NCI-H460 (cell line): ENCODE measurements at places on chromosomes 16 and 17. TPM values are rescaled to one million over a fixed set of nuclear protein-coding genes. Genes with fewer than 3 reads are reported as not detected.

DNA sequence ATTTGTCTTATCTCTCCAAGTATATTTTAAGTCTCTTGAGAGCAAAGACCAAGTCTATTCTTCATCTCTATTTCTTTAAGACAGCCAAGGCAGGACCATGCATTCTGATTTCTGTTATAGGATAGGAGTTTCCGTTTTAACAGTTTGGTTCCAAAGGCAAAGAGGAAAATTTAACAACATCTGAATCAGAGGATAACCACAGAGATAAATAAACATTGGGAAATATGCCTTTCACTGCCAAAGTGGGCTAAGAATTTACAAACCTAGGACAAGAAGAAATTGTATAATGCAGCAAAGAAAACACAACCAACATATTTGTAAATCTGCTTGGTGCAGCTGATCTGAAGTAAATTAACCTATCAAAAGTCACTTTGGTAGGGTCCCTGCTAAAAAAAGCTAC is 37.7 kb downstream of the USP32 start:
- peak; percentile 79 for DNase-seq

- no peak for DNase-seq
Measured at GRCh38 chr17:63332286-63332685, 113.8 kb downstream of the CYB561 start.

GRCh38 chr16:23435500-23435899 is 17.5 kb downstream of the COG7 start:
- peak; percentile 44 for DNase-seq

DNA sequence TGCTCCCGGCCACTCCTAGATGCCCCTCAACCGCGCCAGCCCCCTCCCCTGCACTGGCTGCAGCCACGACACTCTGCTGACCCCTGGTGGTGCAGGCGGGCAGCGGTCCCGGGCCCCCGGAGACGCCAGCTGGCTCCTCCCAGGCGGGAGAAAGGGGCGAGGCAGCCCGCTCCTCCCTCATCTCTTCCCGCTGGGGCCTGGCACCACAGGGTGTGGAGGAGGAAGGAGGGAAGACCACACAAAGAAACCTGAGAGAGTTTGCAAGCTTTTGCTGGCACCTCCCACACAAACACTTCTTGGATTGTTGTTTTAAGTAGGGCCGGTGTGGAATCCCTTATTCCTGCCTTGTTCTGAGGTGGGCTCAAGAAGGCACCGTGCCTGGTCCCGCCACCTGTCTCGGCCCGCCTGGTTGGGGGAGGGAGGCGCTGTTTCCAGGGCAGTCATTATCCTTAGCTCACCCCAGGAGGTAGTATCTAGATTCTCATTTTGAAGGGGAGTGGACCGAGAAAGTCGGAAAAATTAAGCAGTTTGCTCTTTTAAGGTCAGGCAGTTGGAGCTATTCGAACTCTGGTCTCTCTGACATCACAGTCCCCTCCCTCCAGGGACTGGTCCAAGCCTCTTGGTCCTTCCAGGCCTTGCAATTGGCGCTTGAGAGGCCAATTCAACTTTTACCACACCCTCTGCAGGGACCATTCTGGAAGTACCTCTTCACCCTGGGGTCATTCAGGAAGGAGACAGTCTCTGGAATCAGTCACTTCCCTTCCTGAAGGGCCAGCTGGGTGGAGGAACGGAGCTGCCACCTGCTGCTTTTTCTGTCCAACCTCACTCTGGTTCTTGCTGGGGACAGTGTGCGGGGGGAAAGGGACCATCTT is 959 bp upstream of the ANKRD13B start:
- peak; percentile 86 for DNase-seq

DNA sequence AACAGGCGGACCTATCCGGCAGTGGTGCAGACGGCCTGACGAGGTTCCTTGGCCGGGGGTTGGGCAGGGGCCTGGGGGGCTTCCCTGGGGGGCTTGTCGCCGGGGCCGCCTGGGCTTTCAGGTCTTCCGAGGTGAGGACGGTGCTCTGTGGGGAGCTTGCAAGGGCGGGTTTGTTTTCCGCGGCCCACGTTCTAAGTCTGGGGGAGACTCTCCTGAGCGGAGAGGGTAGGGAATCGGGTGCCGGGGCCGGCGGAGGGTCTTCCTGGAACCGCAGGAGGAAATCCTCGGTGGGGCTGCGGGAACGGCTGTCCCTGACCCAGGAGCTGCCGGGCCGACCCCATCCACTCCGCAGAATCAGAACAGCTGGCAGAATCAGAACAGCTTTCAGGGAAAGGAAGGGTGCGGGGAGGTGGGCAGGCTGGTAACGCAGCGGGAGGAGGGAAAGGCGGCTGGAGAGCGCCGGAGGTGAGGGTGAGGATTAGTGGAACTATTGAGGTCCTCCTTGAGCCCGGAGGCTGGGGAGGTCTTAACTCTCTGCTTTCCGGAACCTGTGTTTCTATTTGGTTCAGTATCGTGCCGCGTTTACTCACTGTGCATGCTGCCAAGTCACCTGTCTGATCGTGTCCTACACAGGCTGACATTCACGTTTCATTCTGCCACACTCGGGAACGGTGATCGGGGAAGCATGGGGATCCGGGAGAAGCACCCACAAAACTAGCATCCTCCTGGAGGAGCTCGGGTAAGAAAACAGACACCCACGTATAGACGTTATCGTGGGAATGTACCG is 28.9 kb downstream of the CPSF4L start:
- no peak for DNase-seq

ASGR1 gene
- 0.22 TPM in 1 of 2 replicates, not detected in the other for total RNA-seq
